Epithelial cell of proximal tubule (primary cell): ENCODE measurements at places on chromosomes 4 and X.

- DNase-seq = no peak
These were observed 14.7 kb downstream of the NDP start for GRCh38 chrX:43958529-43958928.

DNA sequence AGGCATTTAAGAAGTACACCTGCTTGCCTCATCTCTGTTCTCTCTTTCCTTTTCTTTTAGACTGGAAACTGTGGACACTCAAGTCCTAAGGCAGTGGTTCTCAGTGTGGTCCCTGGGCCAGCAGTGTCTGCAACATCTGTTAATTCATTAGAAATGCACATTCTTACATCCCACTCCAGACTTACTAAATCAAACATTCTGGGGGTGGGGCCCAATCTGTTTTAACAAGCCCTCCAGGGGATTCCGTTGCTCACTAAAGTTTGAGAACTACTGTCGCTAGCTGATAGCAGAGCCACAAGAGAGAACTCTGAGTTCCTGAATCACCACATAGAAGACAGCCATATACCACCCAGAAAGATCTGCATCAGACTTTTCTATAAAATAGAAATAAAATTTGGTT lies 430.6 kb downstream of the BCOR start:
- DNase-seq = no peak

- DNase-seq = no peak
These were observed 371.3 kb upstream of the NOCT start for GRCh38 chr4:138644322-138644721.

- no peak for DNase-seq
These were observed 72.3 kb upstream of the ADGRG2 start for GRCh38 chrX:19194285-19195242.

DNA sequence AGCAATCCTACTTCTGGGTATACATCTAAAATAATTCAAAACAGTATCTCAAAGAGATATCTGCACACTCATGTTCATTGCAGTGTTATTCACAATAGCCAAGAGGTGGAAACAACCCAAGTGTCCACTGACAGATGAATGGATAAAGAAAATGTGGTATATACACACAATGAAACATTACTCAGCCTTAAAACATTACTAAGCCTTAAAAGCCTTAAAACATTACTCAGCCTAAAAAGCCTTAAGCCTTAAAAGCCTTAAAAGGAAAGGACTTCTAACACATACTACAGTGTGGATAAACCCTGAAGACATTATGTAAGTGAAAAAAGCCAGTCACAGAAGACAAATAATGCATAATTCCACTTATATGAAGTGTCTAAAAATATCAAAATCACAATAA lies 40.3 kb upstream of the TFDP3 start:
- no peak for DNase-seq

- no peak for DNase-seq
These were observed 2.0 kb downstream of the BCOR start for GRCh38 chrX:40095583-40096394.
